ENCODE measurements at places on chromosomes 11 and 22. TPM values are rescaled to one million over a fixed set of nuclear protein-coding genes. Genes with fewer than 3 reads are reported as not detected.

- no peak for DNase-seq
Observed at GRCh38 chr11:15772981-15773380, 583.4 kb downstream of the SOX6 start.

DNA sequence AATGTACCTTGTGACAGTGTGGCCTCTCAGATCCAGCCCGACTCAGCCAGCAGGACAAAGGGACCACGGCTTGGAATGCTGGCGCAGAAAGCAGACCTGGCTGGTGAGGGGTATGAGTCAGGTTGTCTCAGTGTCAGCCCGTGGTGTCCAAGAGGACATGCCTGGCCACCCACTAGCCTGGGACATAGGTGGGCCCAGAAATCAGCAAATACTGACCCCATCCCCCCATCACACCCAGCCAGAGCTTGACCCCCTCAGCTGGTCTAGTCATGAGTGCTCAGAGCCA is 4.5 kb downstream of the BANF1 start:
- no peak for DNase-seq

- no peak for DNase-seq
Observed at GRCh38 chr11:26765323-26765722, 43.5 kb upstream of the SLC5A12 start.

DNA sequence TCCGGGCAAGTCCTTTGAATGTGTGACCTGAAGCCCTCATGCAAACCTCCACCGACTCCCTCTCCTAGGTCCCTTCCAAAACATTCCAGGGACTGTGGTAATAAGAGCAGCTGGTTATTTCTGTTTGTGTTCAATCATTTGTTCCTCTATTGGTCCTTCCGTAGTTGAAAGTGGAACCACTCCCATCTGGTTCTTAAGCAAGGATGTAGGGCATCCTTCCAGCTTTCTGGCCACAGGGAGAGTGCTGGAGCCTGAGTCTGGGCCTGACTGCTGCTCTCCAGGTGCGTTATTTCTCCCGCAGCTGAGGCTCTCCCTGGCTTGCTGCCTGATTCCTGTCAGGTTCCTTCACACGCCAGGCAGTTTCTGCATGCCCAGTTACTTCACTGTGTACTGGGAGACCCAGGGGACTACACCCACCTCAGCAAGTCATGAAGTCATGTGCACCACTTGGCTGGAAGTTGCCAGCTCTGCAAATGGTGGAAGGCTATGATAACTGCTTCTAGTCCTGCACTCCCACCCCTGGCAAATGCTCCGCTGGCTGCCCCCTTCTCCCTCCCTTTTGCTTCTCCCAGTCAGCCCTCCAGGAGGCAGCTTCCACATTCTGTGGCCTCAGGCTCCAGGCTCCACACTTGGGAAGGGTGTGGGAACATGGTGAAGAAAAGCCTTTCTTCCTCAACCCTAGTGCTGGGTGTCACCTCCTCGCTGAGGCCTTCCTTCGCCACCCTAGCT is 4.0 kb upstream of the ALX4 start:
- no peak for DNase-seq

The LGALS12 gene
- total RNA-seq, result not detected
